Right hindlimb (tissue), 1 donor: ENCODE measurements at places on chromosomes 7 and 10.

DNA sequence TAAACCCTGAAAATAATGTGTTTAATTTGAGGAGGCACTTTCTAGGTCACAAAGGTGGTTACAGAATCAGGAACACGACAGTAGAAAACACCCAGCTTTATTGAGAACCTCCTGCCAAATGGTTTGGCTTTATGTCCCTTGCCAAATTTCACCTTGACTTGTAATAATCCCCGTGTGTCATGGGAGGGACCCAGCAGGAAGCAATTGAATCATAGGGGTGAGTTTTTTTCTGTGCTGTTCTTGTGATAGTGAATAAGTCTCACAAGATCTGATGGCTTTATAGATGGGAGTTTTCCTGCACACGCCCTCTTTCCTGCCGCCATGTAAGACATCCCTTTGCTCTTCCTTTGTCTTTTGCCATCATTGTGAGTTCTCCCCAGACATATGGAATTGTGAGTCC lies 193.8 kb upstream of the KLF6 start:
- no peak for DNase-seq

DNA sequence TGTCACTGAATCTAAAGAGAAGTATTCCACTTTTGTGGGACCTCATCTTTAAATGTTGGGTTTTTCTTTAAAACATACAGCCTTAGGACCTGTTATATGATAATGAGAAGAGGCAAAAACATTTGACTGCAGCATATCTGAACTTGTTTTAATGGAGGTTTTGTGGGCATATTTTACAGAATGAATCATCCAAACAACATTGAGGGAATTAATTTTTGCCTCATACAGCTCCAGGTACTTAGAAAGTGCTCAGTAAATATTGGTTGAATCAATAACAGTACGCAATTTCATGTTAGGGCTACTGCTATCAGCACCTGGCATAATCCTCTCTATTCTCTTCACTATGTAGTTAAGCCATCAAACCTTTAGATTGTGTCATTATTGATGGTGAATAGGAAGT lies 115.9 kb downstream of the MALRD1 start:
- no peak for DNase-seq

GRCh38 chr7:28276298-28276697 lies 95.7 kb upstream of the JAZF1 start:
- no peak for DNase-seq

DNA sequence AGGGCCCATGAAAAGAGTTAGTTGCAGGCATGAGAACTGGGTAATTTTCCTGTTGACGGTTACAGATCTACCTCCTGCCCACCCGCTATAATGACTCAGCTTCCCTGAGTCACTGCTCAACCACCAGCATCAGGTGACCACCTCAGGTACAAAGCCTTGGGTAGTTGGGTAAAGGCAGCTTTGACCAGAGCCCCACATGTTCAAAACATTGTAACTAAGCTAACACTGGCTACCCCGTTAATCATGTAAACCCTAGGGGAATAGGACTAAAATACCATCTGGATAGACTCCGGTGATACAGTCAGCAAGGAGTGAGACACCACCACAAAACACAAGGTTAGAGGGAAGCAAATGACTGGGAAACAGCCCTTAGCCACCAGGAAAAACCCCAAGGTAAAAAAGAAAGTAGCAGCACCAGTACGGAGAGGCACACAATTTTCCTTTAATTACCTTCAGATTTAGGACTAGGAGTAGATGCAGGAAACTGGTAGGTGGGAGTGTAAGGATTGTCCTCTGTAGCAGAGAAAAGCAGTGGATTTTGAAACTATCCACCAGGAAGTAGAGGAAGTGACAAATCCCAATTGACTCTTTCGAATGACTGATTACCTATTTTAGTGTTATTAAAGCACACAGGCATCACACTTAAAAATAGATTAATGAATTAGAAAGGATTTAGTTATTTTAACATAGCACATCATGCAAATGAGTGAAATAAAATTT lies 103.5 kb upstream of the PDLIM1 start:
- no peak for DNase-seq

DNA sequence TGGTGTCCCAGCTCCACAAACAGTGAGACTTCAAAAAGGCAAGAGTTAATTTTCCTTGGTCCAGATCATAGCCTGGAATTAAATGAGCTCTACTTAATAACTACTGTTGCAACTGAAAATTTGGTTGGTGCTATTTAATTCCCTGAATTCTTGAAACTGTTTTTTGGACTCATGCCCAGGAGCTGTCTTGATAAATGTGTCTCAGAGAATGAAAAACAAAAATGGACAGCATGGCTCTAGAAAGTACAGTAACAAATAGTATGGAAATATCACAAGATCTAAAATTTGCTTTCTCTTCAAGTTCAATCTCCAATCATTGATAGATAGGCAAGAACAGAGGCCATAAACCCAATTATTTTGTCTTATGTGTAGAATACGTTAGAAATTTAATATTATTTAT lies 42.5 kb downstream of the CCDC71L start:
- no peak for DNase-seq

DNA sequence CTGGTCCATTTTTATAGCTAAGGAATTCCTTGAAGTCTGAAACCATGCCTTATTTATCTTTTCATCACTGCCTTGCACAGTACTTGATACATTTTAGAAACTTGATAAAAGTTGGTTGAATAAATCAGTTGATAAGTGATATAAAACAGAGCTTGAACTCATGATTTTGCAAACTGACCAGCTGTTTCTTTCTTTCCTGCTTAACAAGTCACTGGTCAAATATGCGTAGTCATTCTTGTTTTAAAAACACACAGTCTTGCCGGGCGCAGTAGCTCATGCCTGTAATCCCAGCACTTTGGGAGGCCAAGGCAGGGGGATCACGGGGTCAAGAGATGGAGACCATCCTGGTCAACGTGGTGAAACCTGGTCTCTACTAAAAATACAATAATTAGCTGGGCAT lies 6.3 kb downstream of the TPST1 start:
- no peak for DNase-seq

DNA sequence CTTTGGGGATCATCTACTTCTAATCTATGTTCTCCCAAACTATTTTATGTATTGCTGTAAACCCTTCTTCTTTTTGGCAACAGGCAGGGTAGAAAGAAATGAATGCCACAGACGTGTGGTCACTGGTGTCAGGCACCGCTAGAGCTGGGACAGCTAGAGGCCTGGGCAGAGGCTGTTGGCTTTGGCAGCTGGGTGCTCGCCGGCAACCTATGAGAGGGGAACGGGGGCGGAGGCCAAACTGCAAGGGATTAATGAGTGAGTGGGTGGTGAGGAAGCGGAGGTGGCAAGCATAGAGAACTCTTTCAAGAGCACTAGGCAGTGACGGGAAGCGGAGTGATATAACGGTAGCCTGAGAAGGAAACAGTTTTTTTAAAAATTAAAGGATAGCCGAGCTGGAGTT lies 78.5 kb downstream of the CREB5 start:
- no peak for DNase-seq

DNA sequence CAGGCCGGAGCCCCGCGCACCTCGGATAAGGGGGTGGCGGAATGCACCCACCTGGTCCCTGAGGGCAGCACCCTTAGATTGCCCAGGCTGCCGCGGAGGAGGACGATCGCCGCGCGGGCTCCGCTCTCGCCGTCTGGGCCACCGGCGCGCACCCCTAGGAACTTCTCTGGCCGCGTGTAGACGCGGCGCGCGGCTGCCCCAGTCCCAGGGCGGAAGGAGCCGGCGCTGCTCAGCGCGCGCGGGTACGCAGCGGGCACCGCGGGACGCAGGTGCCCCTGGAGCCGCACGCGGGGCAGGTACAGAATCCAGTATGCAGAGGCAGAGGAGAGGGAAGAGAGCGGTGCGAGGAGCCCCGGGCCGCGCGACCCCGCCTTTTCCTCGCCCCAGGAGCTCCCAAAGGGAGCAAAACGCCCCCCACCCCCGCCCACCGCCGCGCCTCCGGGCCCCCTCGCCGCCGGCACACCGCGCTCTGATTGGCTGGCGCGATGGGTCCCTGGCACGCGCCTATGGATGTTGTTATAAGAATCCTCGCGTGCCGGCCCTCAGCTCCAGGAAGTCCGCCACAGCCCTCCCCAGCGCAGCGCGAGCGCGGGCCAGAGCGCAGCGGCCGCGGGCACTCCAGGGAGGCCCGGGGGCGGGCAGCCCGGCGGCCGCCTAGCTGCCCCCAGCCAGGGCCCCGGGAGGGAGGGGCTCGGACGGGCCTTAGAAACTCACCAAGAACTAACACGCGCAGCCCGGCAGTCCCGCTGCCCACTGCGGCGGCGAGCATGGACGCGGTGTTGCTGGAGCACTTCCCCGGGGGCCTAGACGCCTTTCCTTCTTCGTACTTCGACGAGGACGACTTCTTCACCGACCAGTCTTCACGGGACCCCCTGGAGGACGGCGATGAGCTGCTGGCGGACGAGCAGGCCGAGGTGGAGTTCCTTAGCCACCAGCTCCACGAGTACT lies at the start of gene PTF1A:
TSS of gene PTF1A (plus strand) at position 549 of the 948 bp plus-strand sequence. CDS start at position 768, 219 bp downstream.
- DNase-seq, result no peak

- DNase-seq, result no peak
Observed at GRCh38 chr10:60236869-60237524, 152.7 kb downstream of the ANK3 start.

DNA sequence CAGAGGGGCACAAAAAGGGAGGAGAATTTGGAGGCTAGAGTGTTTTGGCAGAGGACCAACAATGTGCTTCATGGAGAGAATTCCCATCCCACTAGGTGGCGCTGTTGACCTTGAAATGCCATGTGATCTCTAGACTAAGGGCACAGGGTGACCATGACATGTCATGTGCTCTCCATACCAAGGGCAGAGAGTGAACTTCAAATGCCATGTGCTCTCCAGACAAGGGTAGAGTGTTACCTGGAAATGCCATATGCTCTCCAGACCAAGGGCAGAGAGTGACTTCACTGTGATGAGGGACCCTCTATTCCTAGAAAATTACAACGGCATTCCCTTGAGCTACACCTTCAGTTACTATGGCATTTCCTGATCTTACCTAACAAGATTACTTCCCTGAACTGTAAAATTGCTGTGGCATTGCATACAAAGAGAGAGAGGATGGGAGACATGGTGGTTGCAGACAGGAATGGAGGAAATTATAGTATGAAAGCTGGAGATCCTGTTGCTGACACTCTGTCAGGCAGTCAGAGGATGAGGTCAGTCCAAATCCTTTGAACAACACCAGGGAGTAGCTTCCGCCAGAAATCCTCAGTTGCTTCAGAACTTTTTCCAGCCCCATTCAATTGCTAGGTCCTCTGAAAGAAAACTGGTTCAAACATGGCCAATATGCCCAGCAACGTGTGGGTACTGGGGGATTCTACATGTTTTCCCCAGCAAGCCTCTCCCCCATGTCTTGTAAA lies 60.9 kb upstream of the ACSM6 start:
- peak; percentile 53 for DNase-seq
